ENCODE measurements at places on chromosomes 6 and 20. TPM values are rescaled to one million over a fixed set of nuclear protein-coding genes. Genes with fewer than 3 reads are reported as not detected.

DNA sequence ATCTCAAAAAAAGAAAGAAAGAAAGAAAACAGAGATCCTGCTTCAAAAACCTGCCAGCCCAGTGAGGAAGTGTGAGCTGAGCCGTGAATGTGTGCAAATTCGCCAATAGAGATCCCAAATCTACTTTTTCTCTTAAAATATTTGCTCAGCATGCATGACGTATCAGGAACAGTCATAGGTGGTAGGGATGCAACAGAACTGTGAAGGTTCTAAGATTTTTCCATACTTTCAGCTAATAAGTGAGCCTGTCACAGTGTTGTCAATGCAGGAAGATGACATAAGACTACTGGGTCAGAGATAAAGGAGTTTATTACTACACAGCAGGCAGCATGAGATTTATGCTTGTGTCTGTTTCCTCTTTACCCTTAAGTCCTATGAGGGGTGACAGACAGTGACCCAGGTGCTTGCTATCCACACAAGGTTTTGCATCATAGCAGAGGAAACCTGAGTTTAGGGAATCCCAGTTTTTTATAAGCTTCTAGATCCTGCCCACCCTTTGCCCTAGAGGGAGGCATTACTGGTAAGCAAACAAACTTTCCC lies 273.4 kb downstream of the BMP7 start:
- no peak for DNase-seq

DNA sequence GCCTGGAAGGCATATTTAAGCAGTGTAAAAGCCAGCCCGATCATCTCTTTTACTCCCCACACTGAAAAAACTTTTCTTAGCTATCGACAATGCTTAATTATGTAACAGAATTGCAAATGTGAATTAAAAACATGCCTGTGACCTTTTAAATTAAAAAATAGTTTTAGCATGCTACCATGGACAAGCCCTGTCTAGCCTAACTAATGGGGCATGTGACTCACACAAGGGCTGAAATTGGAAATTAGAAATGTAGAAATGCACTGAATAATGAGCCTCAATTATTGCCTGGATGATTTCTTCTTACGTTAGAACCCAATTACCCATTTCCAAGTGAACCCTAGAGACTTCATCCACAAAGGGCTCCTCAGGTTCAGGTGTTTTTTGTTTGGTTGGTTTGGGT lies 82.7 kb downstream of the SIM1 start:
- DNase-seq = no peak

- DNase-seq = peak; percentile 56
Measured at GRCh38 chr20:38633577-38634093, 32.0 kb downstream of the ARHGAP40 start.

CAGE1 gene
- not detected for total RNA-seq

MUCL3 gene
- total RNA-seq = 0.18 TPM

LIN28B gene
- total RNA-seq = not detected

MACROD2 gene
- total RNA-seq = 2.5 TPM

Data from Peyer's patch (tissue), 4 donors.